Left lung (tissue), 14 donors: ENCODE measurements at places on chromosomes 12 and 14. TPM values are rescaled to one million over a fixed set of nuclear protein-coding genes. Genes with fewer than 3 reads are reported as not detected.

The SLC22A17 gene
- 29.6 TPM for polyA plus RNA-seq

The KRT75 gene
- polyA plus RNA-seq: not detected

The PLBD1 gene
- 26.3 TPM for polyA plus RNA-seq

The NOC4L gene
- polyA plus RNA-seq: 12.6 TPM

The CAPS2 gene
- polyA plus RNA-seq: 9.4 TPM

The GALNT9 gene
- 2.7 TPM for polyA plus RNA-seq

The NOVA1 gene
- polyA plus RNA-seq: 14.2 TPM

The E2F7 gene
- 6.1 TPM for polyA plus RNA-seq

The TSPAN9 gene
- polyA plus RNA-seq: 81.8 TPM

The NTF3 gene
- polyA plus RNA-seq: 5.1 TPM

The DLST gene
- polyA plus RNA-seq: 96.6 TPM

The ARMH4 gene
- polyA plus RNA-seq: 19.4 TPM

The STXBP6 gene
- 50.1 TPM for polyA plus RNA-seq

The LRCOL1 gene
- polyA plus RNA-seq: 2.2 TPM

The CLBA1 gene
- 14.4 TPM for polyA plus RNA-seq

The RD3L gene
- 0.13 TPM for polyA plus RNA-seq

The TPH2 gene
- 0.21 TPM for polyA plus RNA-seq

The TEDC1 gene
- 9.9 TPM for polyA plus RNA-seq

The A2ML1 gene
- polyA plus RNA-seq: 0.72 TPM

The LBHD2 gene
- polyA plus RNA-seq: not detected

The LRTM2 gene
- polyA plus RNA-seq: not detected

The RIMBP2 gene
- polyA plus RNA-seq: 16.1 TPM

The GRIP1 gene
- polyA plus RNA-seq: 10.6 TPM

The TMEM132C gene
- polyA plus RNA-seq: 31.5 TPM

The DNAJC22 gene
- polyA plus RNA-seq: 7.0 TPM

The KCNA5 gene
- 1.0 TPM for polyA plus RNA-seq
